ENCODE measurements at places on chromosomes 5 and 9. TPM values are rescaled to one million over a fixed set of nuclear protein-coding genes. Genes with fewer than 3 reads are reported as not detected.

- DNase-seq: no peak
Observed at GRCh38 chr9:69420611-69421270, 95.7 kb downstream of the ENTREP1 start.

NDUFB6 gene
- total RNA-seq: 18.1 TPM

DNA sequence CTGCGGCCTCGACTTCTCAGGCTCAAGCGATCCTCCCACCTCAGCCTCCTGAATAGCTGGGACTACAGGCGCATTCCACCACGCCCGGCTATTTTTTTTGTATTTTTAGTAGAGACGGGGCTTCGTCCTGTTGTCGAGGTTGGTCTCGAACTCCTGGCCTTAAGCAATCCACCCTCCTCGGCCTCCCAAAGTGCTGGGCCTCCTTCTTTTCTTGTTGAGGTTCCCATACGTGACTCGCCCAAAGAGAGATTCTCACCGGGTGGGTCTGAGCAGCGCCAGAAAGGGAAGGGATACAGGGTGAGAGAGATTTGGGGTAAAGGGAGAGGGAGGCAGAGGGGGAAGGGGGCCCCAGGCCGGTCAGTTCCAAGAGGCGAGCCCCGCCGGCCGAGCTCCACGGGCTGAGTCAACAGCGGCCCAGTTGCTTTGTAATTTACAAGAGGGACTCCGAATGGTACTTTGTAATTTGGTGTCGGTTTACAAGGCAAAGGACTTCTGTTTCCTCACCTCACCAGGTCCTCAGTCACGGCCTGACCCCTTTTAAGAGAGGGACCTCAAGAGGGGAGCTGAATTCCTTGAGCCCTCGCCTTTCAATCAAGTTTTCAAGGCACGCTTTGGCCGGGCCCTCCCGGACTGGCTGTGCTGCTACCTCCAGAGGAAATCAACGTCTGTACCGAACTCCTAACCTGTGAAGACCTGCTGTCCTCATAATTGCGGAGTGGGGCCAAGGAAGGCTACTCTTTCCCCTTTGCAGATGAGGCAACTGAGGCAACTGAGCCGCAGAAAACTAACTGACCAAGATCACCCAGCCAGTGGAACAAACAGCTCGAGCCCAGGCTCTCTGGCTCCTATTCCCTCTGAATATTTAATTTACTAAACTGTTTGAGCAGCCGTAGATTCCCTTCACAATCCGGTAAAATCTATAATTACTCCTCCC, 3.3 kb upstream of the DMRT2 start:
- DNase-seq: no peak

CD274 gene
- total RNA-seq: 1.9 TPM

DNA sequence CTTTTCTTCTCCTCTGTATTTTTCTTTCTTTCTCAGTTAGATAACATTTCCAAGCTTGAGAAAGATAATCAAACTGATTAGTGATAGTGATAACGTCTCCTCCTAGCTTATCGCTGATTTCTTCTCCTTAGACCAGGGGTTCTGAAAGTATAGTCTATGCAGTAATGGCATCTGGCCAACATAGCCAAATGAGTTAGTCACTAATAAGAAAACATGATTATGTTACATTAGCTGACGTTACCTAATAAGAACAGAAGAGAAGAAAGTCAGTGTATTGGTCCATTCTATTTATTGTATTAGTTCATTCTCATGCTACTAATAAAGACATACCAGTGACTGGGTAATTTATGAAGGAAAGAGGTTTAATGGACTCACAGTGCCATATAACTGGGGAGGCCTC, 111.2 kb downstream of the STRBP start:
- DNase-seq: no peak

GRXCR2 gene
- not detected for total RNA-seq

C5orf63 gene
- 3.5 TPM for total RNA-seq

DNA sequence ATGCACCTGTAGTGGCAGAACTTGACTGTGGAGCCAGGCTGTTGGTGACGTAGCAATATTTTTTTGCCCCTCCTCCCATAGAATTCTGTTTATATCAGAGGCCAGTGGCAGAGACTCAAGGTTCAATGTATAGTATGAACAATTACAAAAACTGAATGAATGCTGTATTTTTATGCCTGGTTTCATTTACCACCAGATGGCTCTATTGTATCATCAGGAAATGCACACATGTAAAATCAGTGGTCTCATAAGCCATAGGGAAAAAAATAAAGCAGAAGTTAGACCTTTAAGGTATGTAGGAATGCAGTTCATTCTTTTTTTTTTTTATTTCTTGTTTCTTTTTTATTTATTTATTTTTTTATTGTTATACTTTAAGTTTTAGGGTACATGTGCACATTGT, 43.6 kb downstream of the CCDC192 start:
- DNase-seq: no peak

PLK2 gene
- total RNA-seq: 25.3 TPM

DNA sequence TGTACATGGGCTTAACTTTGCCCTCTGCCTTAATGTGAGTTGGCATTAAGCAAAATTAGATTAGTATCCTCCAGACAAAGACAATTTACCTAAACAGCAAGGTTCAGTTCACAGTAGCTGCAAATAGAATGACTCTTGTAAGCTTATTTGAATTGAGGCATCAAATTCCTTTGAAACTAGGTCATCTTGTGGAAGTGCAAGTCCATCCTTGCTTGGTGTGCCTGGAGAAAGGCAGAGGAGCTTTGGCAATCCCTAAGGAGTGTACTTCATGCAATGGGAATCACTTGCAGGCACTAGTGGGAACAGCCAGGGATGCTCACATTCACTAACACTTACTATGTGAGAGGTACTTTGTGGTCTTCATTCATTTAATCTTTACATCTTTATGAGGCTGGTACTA, 118.3 kb downstream of the DRD1 start:
- no peak for DNase-seq

SLIT3 gene
- total RNA-seq: 2.2 TPM

DNA sequence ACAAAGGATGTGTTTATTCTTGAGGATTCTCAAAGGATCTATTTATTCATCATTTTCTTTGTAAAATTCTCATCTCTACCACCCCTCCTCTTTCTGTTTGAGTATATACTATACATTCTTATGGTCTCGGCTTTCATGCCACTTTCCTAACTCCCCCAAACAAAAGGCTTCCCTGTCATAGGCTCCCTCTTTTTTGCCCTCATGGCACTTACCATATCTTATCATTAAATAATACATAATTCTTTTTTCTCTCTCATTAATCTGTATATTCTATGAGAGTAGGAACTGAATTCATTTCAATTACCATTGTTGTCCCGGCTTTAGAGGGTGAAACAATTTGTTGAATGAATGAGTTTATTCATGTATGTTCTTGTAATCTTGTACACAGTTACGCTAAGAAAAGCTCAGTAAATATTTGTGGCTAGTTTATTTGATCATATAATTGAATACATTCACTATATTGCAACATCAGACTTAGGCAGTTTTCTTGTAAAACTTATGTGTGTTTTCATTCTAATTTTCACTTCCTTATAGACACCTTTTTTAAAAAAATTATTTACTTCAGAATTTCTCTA, 254.6 kb downstream of the EDIL3 start:
- no peak for DNase-seq

DNA sequence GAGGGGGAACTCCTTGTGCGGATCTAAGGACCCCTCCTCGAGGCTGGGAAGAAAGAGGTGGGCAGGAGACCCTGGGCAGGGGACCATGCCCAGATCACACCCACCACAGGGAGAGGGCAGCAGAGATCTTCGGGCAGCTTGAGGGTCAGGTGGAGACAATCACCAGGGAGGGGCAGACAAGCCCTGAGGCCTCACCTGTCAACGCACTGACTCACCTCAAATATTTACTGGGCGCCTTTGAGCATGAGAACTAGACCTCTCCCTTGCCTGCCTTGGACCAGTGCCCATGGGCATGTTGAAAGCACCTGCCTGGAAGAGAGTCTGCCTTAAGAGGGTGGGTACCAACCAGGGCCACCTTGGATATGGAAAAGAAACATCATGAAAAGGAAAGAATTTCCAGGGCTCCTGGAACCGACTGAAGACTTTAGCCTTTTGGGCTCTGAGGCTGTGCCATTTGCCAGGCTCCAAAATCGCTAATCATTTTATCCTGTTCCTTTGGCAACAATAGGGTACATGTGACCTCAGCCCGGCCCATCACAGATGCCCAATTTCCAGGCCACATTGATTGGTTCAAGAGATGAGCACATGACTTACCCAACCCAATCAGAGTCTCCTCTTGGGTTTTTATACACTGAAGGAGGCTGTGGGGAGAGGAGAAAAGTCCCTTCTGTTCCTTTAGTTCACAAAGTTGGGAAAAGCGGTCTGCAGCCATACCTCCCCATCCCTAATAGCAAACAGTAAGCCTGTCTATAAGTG, 10.4 kb upstream of the SPINK4 start:
- peak; percentile 71 for DNase-seq

SLC27A6 gene
- 0.05 TPM for total RNA-seq

GRCh38 chr9:133113163-133113948, 7.7 kb downstream of the RALGDS start:
- peak; percentile 61 for DNase-seq

DNA sequence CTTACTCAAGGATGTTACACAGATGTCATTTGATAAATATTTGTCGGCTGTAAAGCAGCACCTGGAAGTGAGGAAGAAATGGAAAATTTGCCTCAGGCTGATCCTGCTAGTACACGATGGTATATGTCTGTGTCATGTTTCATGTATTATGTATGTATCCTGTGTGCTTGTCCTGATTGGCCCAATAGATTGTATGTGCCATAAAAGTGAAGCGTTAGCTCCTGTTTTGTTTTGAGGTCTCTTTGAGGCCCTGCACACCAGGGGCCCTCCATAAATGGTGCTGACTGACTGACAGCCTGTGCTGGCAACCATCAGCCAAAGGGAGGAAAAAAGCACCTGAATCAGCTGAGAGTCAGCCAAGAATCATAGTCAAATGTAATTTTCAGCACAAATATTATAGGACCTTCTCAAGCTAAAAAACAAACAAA, 11.8 kb upstream of the LNPEP start:
- DNase-seq: no peak

DNA sequence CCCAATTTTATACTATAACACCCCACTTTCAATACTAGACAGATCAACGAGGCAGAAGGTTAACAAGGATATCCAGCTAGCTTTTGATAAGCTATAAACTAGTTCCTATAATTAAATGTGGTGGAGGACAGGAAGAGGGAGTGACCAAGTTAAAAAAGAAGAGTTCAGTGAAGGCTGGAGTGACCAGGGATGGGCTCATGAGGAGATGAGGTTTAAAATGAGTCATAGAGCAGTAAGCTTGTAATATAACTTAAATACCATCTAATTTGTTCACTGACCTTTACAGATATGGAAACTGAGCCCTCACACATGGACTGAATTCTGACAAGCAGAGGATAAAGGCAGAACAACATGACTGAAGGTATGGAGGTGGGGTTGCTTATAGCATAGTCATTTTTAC, 284.5 kb downstream of the SPATA31D1 start:
- no peak for DNase-seq

- DNase-seq: no peak
Observed at GRCh38 chr5:84715091-84715490, 330.4 kb upstream of the EDIL3 start.

DNA sequence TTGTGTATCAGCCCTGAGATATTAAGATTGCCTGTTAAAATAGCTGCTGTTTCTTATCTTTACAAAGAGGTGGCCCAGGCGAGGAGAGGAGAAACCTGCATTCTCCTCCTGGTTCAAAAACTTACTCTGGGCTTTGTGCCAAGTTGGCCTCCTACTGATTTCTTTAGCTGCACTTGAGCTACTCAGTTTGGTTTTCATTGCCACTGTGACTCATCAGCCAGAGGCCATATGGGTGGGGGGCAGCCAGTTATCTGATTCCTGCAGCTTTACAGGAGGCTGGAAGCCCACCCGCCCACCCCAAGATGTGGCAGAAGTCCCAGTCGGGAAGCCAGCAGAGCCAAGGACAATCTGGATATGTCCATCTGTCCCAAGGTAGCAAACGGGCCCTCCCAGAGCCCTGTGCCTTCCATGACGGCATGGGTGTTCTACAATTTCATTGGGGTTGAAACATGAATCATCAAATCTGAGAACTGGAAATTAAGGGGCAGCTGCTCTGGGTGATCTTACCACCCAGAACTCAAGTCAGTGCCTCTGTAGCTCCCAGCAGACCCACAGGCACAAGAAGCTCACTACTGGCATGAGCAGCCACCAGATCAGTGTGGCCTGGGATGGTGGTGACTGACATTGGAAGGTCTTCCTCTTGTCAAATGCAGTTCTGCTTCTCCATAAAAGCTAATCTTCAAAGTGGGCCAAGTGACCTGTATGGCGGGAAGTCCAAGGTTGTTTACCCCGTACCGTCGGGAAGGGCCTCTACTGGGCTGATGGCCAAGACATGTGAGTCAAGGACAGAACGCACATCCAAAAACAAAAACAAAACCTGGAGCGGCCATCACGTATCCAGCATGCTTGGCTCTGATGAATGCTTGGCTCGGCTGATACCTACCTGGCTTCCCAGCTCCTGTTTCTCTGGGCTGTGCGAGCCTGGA, 15.6 kb downstream of the FCN2 start:
- no peak for DNase-seq

DNA sequence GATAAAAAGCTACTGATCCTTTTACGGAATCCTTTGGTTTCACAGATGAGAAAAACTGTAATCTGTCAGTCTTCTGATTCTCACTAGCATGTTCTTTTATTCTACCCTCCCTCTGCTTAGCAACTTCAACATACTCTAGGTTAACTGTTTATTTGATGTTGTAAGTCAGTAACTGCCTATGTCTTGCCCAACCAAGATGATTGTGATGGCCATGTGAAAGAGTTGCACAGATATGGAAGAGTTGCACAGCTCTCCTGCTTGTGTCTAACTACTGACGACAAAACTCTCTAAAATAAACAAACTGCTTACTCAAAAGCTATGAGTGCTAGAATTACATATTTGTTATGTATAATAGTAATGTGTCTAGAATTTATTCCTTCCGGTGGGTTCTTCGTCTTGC, 227.3 kb upstream of the DAB2 start:
- no peak for DNase-seq

DNA sequence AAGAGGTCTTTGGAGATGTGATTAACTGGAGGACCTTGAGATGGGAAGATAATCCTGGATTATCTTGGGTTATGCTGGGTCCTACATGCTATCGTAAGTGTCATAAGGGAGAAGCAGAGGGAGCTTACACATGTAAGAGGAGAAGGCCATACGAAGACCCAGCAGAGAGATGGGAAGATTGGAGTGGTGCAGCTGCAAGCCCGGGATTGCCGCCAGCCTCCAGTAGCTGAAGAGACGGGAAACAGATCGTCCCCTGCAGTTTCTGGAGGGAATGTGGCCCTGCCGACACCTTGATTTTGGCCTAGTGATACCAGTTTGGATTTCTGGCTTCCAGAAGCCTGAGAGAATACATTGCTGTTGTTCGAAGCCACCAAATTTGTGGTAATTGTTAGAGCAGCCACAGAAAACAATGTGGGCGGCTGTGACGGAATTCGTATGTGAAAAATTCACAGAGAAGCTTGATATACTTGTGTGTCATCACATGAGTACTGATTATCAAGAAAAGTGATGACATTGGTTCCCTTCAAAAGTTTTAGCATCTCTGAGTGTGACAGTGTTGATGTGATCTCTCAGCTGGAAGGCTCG, 86.9 kb downstream of the CYFIP2 start:
- no peak for DNase-seq

GRCh38 chr5:14831006-14831338, 40.6 kb downstream of the ANKH start:
- no peak for DNase-seq

- peak; percentile 54 for DNase-seq
Observed at GRCh38 chr5:134145779-134146581, 30.8 kb downstream of the SKP1 start.

SOX30 gene
- not detected for total RNA-seq

- no peak for DNase-seq
Observed at GRCh38 chr9:120890320-120891244, 13.6 kb upstream of the PHF19 start.
